ENCODE measurements at places on chromosomes 12 and 14.

GRCh38 chr12:103915306-103915705 is 14.9 kb upstream of the HSP90B1 start:
- DNase-seq = no peak

- no peak for DNase-seq
These were observed 10.5 kb downstream of the ARHGEF25 start for GRCh38 chr12:57621497-57622292.

GRCh38 chr12:31029468-31029867 is 44.2 kb upstream of the DDX11 start:
- no peak for DNase-seq

- no peak for DNase-seq
These were observed 28.7 kb downstream of the WNT5B start for GRCh38 chr12:1657688-1658087.

DNA sequence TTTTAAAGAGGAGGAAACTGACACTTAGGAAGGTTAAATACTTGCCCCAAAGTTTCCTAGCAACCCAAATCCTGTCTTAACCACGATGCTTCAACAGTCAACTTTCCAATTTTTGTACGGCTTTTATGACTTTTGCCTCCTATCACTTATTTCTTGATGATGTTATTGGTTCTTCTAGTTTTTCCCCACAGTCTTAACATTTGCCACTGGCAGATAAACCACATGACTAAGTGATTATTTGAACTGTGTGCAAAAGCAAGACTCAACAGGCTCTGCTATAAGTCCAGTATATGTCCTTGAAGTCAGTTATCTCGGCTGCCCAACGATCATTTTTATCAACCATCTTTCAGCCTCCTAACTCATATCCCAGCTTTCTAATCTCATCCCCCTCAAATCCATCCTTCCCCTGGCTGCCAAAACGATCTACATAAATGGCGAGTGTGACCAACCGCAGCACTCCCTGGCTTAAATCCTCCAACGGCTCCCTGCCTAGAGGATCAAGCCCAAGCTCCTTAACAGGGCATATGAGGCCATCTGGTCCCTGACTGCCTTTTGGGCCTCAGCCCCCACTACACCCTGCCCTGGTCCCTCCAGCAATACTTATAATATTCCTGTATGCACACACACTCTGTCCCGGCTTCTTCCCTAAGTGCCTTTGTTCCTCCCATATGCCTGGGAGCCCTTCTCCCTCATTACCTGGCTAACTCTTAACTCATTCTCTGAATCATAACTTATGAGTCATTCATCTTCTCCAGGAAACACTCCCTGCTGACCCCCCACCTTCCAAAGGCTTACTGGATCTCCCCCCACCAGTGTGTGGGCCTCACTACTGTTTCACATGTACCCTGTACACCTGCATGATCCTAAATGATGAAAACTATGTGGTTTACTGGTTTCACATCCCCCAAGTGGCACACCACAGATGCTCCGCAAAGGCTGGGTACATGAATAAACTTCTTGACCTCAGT is 8.8 kb downstream of the VPS37B start:
- no peak for DNase-seq

DNA sequence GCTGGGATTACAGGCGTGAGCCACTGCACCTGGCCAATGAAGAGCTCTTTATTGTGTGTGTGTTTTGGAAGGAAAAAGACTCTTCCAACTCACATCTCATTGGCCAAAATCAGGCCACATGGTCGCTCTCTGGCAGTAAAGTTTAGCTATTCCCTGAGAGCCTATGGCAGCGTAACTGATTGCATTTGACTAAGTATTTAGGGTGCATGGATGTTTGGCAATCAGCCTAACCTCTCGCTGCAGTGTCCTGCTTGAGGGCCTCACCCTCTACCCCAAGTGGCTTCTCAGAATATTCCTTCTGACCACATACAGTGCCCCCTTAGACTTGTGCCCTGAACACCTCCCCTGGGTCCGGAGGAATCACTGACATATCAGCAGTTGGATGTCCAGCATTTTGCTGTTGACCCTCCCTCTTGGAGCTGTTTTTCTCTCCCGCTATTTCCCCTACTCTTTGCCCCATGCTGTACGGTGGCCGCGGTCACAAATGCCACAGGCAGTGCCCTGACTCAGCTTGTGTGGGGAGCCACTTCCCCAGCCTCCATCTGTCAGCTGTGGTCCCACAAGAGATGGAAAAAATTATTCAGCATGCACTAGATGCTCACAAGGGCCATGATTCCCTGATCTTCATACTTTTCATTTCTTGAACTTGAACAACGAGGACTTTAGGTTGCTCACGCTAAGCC is 9.5 kb downstream of the PHETA1 start:
- DNase-seq = no peak

DNA sequence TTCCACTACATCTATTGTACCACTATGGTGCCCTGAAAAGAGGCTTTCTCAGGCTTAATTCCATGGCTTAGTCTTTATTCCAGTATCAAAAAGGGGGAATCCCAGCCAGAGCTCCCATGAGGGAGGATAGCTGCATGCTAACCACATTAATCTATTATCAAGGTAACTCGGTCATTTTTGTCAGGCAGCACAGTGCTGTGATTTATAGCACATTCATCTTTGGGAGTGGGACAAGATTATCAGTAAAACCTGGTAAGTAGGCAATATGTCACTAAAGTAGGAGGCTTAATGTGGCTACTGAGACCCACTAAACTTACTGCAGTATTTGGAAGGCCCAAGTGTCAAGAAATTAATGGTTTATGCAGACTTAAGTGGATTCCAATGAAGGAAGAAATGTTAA is 58.9 kb downstream of the DAD1 start:
- no peak for DNase-seq

DNA sequence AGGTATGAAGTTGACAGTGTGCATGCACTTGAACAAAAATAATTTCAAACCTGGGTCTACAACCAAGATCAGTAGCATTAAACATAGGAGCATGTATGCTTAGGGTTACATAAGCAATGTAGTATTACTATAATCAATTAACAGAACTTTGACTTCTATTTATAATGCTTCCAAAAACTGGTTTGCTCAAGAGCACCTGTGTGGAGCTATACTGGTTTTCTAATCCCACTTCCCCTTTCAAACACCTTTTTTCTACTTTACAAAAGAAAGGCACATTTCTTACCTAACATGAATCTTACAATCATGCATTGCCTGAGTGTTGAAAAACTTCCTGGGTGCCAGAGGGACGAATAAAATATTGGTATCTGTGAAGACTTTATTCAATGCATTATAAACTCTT is 72.7 kb downstream of the EFCAB11 start:
- DNase-seq = no peak

DNA sequence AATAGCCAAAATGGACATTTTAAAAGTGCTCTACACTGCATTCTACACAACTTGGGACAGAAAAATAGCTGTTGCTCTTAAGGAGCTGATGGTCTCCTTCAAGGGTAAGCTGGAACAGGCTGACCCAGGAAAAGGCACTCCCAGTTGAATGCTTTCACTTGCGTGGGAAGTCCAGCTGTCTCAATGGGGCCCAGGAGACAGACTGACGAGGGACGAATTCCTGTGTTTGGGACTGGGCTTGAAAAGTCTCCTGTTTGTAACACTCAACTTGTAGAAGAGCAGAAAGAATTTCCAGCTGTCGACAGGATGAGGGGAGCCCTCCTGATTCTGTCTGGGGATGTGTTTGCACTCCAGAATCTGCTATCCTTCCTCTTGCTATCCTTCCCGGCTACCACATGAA is 180.8 kb downstream of the ZFP36L1 start:
- DNase-seq = no peak

DNA sequence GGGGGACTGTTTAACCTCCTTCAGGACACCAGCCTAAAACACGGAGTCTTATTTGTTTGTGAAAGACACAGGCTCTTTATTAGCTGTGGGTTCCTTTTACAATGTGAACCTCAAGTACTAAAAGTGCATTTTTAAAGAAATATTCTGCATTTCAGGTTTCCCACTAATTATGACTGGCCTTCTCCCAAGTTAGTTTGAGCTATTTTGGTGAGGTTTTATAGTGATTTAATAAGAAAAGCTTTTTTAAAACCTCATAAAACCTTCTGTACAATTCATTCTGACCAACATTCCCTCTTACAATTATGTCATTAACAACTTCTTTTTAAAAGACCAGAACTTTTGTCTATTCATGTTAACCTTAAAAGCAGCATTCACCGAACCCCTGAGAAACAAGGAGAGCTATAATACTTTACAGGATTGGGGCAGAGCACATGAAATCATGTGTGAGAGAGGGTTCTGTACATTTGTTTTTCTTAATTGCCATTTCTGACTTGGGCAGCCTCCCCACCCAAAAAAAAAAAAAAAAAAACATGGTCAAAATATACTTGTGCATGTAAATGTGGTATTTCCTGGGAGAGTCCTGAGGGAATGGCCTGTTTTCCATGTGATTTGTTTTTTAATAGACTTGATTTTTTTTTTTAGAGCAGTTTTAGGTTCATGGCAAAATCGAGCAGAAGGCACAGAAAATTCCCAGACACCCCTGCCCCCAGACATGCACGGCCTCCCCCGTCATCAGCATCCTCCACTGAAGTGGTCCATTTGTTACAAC is 169.5 kb downstream of the CHST11 start:
- no peak for DNase-seq

DNA sequence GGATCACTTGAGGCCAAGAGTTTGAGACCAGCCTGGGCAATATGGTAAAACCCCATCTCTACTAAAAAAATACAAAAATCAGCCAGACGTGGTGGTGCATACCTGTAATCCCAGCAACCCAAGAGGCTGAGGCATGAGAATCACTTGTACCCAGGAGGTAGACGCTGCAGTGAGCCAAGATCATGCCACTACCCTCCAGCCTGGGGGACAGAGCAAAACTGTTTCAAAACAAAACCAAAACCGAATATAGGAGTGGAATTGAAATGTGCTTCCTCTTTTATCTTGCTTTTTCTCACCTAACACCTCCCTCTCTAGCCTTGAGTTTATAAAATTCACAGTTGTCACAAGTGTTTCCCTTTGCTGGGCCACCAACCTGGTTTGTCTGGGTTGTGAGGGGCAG is 181.9 kb downstream of the PAH start:
- no peak for DNase-seq

- no peak for DNase-seq
These were observed 17.3 kb upstream of the KCNA1 start for GRCh38 chr12:4892418-4892817.

All from activated naive CD8-positive, alpha-beta T cell treated with anti-CD3 and anti-CD28 coated beads, Interleukin-2, amount 50 U/mL, for 16 hours (primary cell).